Skin of body (tissue), 3 donors: ENCODE measurements at places on chromosomes 12 and 14.

GRCh38 chr12:24268663-24269186, 319.3 kb upstream of the SOX5 start:
- DNase-seq, result no peak

DNA sequence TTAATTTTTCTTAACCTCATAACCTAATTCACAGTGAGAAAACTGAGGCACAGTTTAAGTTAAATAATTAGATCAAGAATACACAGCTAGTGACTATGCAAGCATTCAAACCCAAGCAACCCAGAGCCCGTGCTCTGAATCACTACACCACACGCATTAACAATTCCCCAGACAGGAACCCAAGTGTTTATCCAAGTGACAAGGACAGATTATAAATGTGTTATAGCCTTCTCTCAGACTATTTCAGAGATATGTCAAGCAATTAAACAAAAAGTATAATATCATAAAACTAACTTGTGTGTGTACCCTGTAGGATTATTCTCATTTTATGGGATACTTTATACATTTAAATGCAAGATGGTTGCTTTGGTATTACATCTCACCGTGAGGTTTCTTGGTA, 43.8 kb downstream of the MED13L start:
- no peak for DNase-seq

DNA sequence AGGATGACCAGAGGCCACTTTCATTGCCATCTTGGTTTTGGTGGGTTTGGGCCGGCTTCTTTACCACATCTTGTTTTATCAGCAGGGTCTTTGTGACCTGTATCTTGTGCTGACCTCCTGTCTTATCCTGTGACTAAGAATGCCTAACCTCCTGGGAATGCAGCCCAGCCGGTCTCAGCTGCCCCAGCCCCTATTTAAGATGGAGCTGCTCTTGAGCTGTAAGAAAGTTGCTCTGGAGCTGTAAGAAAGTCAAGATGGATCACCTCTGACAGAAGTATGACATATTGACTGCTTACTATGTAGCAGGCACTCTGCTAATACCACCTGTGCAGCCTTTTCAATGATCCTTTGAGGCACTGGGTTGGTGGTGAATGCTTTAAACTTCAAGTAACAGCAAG, 52.1 kb downstream of the RIN3 start:
- DNase-seq, result no peak

DNA sequence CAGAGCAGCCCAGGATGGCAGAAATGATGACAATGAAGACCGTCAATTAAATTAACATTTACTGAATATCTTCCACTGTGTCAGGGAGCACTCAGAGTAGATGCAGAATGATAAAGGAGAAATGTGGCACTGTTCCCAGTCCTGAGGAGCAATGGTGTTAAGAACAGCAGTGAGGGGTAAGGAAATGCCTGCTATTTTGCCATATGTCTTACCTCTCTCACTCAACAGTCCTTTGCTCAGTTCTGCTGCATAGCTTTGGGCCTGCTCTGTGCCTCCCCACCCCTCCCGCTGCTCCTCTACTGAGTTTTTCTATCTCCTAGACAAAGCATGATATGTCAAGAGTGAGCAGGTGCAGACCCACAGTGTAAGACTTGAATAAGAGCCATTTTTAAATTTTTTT, 318.8 kb downstream of the NAV3 start:
- no peak for DNase-seq

- no peak for DNase-seq
Observed at GRCh38 chr12:109343677-109344076, 4.0 kb upstream of the MYO1H start.
